GM12864 (cell line): ENCODE measurements at places on chromosomes 11 and 22.

DNA sequence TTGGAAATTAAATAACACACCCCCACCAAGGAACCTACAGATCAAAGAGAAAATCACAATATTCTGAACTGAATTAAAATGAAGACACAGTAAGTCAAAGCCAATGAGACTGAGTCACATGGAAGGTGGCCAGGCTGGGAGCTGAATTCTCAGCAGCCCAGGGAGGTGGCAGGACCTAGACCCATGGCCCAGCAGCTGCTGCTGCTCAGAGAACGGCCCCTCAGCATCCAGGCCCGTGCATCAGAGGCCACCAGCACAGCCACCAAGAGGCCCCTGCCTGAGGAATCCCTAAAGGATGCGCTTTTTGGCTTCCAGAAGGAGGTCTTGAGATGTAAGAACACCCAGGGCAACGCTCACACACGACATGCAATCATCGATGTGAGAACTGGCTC is 35.0 kb downstream of the TBX1 start:
- no peak for DNase-seq

DNA sequence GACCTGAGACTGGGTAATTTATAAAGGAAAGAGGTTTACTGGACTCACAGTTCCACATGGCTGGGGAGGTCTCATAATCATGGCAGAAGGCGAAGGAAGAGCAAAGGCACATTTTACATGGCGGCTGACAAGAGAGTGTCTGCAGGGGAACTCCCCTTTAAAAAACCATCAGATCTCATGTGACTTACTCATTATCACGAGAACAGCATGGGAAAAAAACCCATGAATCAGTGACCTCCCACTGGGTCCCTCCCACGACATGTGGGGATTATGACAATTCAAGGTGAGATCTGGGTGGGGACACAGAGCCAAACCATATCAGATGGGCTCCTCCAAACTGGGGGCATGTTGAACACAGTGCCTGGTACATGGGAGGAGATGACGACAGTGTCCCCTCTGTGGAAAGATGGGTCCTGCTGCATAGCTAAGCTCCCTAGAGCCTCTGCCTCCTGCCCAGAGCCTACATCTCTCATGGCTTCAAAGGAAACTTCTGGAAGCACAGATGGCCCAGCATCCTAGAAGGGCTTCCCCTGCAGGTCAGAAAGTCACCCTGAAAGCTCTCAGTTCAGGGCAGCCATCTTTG is 46.1 kb downstream of the MYEOV start:
- DNase-seq = no peak

DNA sequence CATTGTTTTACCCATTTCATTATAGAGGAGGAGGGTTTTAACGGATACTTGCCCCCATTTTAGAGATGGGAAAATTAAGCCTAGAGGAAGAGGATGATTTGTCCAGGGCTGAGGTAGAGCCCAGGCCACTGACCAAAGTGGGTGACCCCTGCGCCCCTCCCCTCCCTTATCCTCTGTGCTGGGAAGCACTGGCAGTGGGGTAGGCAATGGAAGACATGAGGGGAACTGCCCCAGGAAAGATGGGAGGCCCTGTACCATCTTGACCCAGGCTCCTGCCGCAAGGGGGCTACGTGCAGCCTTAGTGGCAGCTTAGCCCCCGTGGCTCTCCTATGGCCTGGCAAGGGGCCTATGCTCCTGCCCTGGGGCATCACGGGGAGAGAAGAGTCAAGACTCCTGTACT is 76.4 kb upstream of the MYOD1 start:
- DNase-seq = no peak

- DNase-seq = no peak
These were observed 2.9 kb upstream of the TUBGCP6 start for GRCh38 chr22:50247748-50248147.

- DNase-seq = no peak
These were observed 14.7 kb downstream of the SSH3 start for GRCh38 chr11:67317888-67318555.

DNA sequence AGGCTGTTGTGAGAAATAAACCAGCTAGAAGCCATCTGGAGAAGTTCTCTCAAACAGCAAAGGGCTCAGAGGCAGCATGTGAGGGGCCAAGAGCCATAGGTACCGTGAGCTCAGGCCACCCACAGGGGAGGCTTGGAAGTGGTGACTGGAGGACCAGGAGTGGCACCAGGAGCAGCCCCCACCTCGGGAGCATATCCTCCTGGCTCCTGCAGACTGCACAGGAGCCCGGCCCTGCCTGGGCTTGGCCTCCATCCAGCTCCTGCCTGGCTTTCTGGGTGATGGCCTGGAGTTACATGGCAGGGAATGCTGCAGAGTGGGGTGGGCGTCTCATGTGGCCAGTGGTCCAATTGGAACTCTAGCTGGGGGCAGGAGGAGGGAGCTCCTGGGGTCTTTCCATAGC is 4.2 kb upstream of the MPPED1 start:
- no peak for DNase-seq

DNA sequence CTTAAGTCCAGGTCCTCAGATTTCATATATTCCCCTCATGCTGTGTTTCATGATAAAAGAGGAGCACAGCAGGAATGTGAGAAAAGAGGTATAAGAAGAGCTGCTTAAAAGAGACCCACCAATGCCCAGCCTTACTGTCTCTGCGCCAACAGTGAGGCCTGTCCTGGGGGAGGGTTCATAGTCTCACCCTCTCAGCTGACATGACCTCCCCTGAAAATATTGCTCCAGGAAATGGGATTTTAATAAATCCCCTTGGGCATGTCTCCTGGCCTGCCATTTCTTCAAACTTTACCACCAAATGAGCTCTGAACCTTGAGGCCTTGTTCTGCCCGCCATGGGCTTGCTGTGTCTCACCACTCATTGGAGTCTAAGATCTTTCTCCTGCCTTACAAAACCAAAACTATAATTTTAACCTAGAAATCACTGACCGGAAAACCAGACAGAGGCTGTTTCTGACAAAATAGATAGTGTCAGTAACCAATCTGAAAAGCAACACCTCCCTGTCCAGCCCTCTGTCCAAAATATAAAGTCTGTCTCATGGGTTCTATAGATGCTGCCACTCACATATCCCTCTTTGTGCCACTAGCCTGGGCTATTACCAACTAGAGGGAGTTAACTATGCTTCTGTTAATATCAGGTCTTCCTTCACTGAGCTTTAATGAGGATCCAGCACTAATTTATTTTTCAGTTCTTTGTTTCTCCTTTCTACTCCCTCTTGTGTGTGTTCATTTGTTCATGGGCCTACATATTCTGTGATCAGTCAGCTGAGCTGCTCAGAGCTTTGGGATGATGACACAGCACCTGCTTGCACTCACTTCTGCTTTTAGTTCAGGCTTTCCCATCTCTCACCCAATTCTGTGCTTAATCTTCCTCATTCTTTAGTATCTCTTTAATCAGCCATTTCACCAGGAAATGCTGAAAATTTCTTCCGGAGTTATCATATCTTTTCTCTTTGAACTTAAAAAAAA is at the start of gene OR2AG2:
Gene OR2AG2 (minus strand): TSS at position 51 of the 968 bp plus-strand sequence. CDS start 3,019 bp downstream, outside the sequence.
- DNase-seq = peak; percentile 55

- no peak for DNase-seq
These were observed 874 bp upstream of the IL17RA start for GRCh38 chr22:17083811-17084441.

DNA sequence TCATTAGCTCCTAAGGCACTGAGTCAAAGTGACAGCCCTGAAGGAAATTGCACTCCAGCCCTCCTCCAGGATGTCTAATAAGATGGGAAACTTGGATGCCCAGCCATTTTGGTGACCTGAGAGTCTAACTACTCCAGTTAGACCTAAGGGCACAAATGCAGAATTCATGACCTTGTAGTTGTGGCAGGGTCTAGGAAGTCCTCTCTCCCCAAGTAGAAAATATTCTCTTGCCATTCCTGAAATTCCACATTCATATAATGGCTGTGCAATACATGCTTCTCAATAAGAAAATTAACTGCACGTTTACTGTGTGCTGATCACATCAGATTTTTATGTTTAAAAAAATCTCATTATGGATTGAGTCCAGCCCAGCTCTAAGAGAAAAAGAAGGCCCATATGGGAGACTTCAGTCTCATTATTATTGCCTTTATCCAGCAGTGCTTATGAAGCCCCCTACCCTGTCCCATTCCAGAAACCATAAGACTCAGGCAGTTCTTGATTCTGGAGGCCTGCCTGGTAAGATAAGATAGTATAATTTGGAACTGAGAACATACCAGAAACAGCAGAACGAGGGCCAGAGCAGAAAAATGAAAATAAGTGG is 133.7 kb upstream of the LDLRAD3 start:
- no peak for DNase-seq

DNA sequence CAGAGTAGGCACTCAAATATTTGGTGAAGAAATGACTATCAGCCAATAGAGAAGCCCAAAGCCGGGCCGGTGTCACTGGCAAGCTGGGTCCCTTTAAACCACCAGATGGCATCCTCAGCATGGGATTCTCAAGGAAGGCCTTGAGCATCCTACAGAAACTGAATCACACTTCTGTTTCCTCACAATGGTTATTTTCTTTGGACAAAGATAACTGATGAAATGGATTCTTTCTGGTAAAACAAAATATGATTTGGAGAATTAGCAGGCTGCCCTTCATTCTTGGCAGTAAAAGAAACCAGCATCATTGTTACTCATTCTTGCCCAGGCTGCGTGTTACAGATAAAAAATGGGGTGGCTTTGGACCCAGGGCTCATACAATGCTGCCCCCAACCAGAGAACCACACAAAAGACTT is 30.3 kb upstream of the ASPHD2 start:
- DNase-seq = peak; percentile 31

- DNase-seq = no peak
These were observed 118.6 kb downstream of the ARHGAP42 start for GRCh38 chr11:100805506-100806199.

DNA sequence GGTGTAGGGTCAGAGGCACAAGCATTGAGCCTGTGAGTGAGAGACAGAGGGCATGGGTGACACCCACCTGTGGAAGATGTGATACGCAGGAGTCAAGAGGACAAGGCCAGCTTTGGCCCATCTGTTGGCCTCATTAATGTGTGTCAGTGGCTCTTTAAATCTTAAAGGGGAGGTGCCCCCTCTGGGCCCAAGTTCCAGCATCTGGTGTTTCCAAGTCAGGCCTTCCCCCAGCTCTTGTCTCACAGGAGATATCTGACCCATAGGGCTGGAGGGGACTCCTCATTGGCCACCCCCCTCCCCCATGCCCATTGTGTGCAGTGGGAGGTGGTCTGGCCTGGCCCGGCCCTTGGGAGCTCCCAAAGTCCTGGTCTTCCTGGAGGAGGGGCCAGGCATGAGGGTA is 8.9 kb downstream of the KCNK7 start:
- no peak for DNase-seq

GRCh38 chr11:66124564-66124963 is 54.5 kb downstream of the PACS1 start:
- DNase-seq = no peak

GRCh38 chr11:101306721-101307120 is 177.1 kb upstream of the PGR start:
- DNase-seq = no peak

DNA sequence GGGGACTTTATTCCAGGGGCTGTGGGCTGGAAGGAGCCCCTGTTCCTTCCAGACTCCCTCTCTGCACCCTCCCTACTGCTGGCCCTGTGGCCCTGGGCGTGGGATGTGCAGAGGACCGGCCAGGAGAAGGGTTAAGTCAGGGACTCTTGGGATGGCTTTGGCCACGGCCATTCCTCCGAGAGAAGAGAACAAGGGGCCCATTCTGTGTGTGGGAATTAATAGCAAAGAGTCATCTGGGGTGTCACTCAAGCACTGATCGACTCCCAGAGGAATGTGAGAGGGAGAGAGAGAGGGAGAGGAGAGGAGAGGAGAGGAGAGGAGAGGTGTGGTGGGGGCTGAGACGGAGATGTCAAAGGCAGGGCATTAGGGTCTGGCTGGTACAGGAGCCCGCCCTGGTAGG is 14.2 kb upstream of the SOX10 start:
- no peak for DNase-seq

GRCh38 chr11:108947654-108948570 is 283.0 kb downstream of the DDX10 start:
- no peak for DNase-seq

GRCh38 chr11:35237860-35238715 is 99.1 kb downstream of the CD44 start:
- DNase-seq = peak; percentile 69

- no peak for DNase-seq
These were observed 21.2 kb downstream of the UPB1 start for GRCh38 chr22:24516301-24516737.

GRCh38 chr11:120632579-120632978 is 121.0 kb downstream of the GRIK4 start:
- no peak for DNase-seq

- no peak for DNase-seq
These were observed 39.8 kb upstream of the POGLUT3 start for GRCh38 chr11:108538022-108538424.

- DNase-seq = no peak
These were observed 111.2 kb downstream of the MICAL3 start for GRCh38 chr22:17912945-17913721.

DNA sequence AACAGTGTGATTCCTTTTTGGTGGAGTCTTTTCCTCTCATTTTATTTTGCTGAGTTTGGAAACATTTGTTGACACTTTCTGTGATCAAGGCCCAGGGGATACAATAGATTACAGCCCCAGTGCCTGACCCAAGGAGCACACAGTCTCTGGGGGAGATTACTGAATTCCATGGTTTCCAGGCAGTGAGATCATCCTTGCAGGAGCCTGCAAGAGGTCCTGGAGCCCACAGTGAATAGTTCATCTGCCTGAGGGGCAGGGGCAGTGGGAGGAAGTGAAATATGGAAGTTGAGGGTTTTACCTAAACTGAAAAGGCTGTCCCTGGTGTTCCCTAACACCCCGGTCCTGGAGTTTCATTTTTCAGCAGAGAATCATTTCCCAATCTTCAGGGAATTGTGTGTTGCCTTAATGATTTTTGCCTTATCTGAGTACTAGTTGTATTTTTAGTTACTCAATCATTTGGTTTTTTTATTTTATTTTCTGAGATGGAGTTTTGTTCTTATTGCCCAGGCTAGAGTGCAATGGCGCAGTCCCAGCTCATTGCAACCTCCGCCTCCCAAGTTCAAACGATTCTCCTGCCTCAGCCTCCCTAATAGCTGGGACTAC is 7.7 kb downstream of the CCS start:
- DNase-seq = no peak

DNA sequence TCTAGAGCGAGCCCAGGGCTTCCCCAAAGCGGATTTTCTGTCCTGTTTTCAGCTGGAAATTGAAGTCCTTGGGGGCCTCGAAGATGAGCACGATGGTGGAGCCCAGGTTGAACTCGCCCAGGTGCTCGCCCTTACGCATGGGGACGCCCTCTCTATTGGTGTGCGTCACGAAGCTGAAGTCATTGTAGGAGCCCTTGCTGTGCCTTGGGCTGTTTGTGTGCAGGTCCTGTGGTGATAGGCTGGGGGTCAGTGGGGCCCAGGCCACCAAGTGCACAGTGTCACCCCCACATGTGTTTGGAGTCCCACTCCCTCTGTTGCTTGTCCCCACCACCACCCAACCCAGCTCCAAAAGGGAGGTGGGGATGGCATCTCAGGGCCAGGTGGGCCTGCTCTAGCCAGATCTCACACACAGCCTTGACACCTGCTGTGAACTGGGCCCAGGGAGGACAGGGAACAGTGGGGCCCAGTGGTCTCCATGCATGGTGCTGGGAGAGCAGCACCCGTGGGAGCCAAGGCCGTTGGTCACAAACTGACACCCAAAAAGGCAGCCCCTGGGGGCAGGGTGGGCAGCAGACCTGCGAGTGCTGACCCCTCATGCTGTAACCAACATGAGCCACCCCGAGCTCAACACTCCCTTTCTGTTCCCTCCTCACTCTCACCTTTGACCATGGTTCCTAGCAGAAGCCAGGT is 42.3 kb downstream of the PISD start:
- no peak for DNase-seq

GRCh38 chr22:48711031-48711431 is 1116.6 kb downstream of the BRD1 start:
- no peak for DNase-seq
